ENCODE measurements at places on chromosomes 6 and 20.

DNA sequence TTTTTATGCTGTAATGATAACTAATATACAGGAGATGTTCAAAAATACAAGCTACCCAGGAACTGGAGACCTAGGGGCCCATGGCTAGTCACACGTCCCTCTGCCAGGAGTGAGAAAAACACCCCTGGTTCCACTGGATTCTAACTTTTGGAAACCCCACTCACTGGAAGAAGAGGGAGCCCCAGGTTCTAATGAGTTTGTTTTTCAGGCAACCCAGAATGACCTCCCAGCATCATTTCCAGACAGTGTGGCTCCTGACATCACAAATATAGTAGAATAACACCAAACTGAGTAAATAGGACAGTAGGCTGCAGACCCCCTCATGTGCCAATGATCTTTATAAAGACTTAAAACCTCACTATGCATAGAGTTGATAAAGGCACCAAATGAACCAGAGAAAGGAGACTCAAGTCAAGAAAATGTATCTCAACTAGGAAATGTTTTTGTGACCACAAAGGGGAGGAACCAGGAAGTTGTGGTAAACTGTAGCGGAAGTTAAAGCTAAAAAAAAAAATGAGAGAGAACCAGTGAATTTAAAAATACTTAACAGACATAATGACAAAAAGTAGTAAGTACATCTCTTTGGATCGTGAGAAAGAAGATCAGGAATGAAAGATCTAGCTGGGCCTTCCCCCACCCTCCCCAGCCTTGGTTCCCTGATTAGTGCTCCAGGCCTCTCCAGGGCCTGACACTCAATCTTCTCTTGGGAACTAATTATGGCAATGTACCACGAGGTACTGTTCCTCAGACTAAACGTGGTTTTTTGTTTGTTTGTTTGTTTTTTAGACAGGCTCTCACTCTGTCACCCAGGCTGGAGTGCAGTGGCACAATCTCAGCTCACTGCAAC, 19.8 kb downstream of the HLA-E start:
- no peak for DNase-seq

DNA sequence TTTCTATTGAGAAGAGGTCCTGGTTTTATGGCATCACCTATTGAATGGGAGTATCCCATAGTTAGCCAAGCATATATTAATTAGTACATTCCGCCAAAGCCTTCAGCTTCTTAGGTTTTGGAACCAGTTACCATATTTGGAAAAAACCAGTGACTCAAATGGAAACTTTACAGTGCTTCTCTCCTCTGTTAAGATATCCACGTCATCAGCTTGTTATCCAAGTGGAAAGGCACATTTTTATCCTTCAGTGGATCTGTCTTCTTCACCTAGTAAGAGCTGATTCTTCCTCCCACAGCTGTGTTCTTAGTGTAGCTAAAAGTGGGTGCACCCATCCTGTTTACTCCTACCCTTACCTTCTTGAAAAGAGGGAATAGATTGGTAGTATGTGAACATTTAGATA, 34.5 kb downstream of the TPD52L1 start:
- DNase-seq: no peak

DNA sequence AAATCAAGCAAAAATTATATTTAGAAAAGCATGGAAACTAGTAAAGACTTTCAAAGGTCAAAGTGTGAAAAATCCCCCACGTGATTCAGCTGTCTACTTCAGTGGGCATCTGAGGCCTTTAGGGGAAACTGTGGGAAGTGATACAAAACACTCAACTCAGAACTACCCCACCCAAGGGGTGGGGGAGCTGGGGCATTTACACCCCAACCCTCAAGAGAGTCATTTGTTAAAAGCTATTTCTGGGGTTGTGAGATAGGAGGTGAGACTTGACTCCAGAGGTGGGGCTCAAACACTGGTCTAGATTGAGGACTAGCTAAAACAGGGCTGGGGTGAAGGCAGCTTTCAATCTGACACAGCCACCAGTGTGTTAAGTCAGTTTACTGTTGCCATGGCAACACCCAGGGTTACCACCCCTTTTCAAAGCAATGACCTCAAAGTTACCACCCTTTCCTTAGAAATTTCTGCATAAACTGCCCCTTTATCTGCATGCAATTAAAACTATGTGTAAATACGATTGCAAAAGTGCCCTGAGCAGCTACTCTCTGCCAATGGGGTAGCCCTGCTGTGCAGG, 9.9 kb upstream of the GTSF1L start:
- no peak for DNase-seq

DNA sequence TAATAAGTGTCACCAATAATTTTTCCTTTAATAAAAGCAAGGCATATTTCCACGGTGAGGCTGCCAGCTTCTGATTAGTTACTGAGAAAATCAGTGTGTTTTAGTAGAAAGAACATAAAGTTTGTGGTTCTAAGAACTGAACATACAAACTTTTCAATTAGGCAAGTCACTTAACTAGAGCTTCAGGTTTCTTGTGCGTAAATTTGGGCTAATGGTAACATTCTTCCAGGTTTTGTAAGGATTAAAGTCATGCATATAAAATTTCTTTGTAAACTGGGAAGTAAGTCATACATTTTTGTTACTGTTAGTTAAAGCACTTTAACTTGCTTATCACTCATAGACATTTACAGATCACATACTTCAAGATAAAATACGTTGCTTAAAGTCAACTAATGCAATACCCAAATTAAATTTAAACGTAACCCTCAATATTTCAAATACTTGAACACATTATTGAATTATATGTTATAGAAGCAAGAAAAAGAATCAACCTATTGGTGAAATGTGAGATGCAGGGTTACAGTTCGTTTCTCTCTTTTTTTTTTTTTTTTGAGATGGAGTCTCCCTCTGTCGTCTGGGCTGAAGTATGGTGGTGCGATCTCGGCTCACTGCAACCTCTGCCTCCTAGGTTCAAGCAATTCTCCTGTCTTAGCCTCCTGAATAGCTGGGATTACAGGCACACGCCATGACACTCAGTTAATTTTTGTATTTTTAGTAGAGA, 327.3 kb upstream of the NOX3 start:
- DNase-seq: peak; percentile 23

DNA sequence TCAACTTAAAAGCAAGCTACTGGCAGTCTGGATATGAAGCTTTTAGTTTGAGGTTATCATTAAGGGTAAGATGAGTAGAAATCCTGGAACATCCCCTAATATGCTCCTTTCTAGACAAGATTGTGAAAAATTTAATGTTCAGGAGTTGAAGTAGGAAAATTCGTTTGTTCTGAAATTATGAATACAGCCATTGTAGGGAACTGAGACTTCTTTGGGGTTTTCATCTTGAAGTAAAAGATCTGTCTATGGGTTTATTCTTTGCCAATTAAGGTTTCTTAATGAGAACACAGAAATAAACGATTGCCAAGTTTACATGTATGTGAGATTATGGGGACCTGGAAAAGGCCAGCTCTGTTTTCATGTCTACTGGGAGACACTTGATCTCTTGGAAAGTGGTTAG, 225.6 kb upstream of the MOCS1 start:
- no peak for DNase-seq

DNA sequence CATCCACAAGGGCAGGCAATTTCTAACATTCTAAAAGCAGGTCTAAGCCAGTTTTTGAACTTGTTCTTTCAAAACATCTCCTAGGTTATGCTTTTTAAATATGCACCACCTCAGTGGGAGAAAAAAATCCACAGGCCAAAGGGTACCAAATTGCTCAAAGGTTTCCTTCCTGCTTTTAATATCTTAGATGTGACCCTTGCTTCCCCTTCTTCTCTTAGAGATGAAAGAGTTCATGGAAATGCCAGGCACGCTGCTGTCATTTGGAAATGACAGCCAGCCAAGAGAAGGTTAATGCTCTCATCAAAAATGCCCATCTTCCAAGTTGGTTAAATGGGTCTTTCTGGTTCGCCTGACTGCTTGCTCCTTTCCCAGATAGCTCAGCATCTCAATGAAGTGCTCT, 497.1 kb downstream of the CD83 start:
- DNase-seq: no peak

GRCh38 chr6:53179961-53180651, 31.5 kb upstream of the GCM1 start:
- DNase-seq: peak; percentile 35

- no peak for DNase-seq
Observed at GRCh38 chr20:59157531-59157930, 6.1 kb upstream of the ZNF831 start.

DNA sequence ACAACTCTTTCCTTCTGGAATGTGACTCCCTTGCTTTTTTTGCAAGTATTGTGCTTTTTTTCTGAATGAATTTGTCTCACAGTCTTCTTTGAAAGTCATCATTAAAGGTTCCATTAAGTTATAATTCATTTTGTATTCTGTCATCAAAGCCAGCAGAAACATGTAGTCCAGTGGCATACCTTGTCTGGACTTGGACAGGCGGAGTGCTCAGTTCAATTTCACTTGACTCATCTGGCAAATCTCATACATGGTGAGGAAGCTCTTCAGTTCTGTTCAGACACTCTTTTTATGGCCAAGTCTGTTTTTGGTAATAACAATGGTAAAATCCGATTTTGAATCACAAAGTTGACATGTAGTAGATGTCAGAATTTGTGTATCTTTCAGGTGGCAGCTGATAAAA, 260.8 kb upstream of the OPRM1 start:
- DNase-seq: no peak

DNA sequence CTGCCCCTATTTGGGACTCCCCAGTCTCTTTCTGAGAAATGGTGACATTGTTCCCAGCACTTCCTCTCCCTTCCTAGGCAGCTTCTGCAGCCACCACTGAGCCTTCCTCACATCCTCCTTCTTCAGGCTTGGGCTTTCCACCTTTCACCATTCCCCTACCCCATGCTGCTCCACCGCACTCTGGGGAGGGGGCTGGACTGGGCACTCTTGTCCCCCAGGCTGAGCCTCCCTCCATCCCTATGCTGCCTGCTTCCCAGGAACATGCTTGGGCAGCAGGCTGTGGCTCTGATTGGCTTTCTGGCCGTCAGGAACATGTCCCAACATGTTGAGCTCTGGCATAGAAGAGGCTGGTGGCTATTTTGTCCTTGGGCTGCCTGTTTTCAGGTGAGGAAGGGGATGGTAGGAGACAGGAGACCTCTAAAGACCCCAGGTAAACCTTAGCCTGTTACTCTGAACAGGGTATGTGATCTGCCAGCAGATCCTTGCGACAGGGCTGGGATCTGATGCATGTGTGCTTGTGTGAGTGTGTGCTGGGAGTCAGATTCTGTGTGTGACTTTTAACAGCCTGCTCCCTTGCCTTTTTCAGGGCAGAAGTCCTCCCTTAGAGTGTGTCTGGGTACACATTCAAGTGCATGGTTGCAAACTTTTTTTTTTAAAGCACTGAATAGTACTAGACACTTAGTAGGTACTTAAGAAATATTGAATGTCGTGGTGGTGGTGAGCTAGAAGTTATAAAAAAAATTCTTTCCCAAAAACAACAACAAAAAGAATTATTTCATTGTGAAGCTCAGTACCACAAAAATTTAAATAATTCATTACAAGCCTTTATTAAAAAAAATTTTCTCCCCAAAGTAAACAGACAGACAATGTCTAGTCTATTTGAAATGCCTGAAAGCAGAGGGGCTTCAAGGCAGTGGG, 2.1 kb upstream of the CDKN1A start:
- DNase-seq: no peak

DNA sequence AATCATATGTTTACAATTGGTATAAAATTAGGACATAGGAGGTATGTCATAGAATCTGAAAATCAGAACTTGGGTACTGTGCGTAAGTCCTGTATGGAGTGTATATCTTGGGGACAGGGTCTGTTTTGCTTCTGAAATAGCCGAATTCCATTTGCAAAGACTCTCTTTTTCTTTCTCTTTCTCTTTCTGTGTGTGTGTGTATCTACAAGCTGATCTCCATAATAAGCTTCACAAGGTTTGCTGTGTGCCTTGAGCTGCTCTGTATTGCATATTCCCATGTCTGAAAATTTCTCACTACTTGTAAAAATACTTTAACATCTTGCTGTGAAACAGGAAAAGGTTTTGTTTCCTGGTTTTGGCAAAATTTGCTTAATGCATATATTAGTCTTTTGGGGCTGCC, 29.5 kb downstream of the STX11 start:
- DNase-seq: no peak

GRCh38 chr6:79421707-79422484, 115.3 kb downstream of the LCA5 start:
- peak; percentile 69 for DNase-seq

DNA sequence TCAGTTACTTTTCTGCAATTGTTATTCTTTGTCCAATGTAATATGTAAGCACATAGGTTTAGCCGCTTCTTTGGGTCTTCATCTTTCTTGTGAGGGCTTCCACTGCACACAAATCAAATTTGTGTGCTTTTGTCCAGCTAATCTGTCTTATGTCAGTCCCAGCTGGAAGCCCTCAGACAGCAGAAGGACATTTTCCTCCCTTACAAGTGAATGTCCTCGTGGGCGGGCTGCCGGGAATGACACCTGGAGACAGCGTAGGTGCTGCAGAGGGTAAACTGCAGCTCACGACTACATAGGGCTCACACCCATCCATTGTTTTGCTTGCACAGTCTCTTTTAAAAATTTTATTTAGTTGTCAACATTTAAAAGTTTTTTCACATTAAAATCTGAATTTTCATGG, 24.6 kb upstream of the PPP1R14C start:
- no peak for DNase-seq

- no peak for DNase-seq
Observed at GRCh38 chr20:39873286-39873685, 815.8 kb downstream of the MAFB start.

Measured in right hindlimb (tissue), 1 donor.